Memory B cell (primary cell): ENCODE measurements at places on chromosomes 13 and 19.

- DNase-seq = no peak
Measured at GRCh38 chr19:3387645-3388589, 21.5 kb downstream of the NFIC start.

DNA sequence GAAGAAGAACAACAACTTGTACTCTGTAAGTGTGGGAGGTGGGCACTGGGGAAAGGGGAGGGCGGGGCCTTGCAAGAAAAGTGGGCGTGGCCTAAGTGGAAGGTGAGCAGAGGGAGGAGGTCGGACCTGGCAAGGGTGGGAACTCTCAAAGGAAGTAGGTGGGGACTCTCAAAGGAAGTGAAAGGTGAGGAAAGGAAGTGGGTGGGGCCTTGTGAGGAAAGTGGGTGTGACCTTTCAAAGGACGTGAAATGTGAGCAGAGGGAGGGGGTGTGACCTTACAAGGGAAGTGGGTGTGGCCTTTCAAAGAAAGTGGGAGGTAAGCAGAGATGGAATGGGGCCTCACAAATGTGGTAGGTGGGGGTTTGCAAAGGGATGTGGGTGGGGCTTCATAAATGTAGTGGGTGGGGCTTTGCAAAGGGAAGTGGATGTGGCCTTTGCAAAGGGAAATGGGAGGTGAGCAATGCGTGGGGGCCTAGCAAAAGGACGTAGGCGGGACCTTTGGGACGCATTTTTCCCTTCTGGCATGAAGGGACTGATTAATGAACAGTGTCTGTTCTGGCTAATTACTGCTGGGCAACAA is 25.9 kb downstream of the ACSBG2 start:
- DNase-seq = peak; percentile 21

GRCh38 chr13:100014621-100015020 is 33.0 kb downstream of the ZIC2 start:
- DNase-seq = no peak

DNA sequence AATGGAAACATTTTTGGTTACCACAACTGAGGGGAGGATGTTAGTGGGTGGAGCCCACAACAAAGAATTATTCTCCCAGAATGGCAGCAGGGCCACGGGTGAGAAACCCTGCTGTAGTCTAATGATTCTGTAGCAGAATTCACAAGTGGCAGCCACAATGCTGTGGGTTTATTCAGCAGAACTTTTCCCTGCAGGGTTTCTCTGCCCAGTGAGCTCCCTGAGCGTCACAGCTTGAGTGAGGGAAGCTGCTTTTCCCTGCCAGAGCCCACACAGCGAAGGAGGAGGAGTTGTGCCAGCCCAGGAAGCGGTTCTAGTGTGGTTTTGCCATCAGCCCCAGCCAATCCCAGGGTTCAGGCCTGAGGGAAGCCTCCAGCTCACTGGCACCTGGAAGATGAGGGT is 4.4 kb downstream of the ATP12A start:
- no peak for DNase-seq

GRCh38 chr19:46381756-46382345 is 31.5 kb downstream of the CCDC8 start:
- DNase-seq = no peak

- DNase-seq = no peak
Measured at GRCh38 chr13:111373486-111373885, 53.0 kb downstream of the TEX29 start.

DNA sequence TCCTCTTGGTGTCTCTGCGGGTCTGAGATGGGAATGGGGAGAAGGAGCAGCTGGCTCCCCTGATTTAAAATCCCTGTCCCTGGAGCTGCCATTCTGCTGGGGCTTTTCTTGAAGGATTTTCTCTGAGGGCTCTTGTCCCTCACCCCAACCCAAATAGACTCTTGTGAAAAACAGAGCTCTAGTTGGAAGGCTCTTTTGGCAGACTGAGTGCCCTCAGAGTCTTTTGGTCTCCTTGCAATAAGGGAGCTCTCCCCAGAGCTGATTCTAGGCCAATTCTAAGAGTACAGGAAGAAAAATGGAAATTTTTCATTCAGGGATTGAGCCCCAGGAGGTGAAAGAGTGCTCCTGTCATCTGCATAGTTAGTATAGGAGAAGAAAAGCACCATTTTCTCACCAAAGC is 238.3 kb downstream of the COG6 start:
- no peak for DNase-seq

GRCh38 chr19:29491995-29492577 is 33.7 kb upstream of the VSTM2B start:
- DNase-seq = no peak

DNA sequence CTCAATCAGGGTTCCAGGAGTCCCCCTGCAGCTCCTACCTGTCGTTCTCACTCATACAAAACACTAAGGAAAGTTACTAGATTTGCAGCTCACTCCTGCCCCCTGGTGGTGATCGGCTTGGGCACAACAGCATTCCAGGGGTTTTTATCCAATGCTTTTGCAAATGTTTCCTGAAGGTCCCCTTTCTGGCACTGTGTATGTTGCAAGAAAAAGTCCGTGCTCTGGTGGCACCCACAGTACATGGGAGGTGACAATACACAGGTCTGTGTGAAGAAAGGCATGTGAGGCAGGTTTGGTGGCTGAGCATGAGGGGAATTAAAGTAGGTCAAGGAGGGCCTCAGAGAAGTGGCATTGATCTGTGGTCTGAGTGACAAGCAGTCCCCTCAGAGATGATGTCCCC is 8.6 kb upstream of the TYK2 start:
- DNase-seq = peak; percentile 88

DNA sequence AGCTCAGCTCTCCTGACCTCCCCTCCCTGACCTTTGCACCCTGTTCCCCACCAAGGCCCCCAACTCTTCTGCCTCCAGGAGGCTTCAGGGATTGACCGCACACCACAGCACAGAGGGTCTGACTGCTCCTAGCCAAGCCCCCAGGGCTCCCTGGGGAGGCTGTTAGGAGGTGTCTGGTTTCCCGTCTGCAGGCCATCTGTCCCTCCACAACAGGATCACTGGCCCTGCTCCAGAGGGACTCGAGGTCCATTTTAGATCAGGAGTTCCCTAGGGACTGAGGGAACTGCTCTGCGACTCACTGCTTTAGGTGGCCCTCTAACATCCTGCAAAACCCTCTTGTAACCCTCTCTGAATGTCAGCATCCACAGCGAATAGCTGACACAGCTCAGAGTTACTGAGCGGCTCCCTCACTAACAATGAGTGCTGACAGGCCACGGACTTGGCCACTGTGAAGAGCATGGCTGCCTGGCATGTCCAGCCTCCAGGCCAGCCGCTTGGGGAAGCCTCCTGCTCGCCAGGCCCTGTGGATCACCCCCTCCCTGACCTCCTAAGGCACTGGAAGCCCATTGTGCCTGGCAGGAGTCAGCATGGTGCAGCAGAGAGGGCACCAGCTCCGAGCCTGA is 17.7 kb downstream of the GRIK5 start:
- no peak for DNase-seq

DNA sequence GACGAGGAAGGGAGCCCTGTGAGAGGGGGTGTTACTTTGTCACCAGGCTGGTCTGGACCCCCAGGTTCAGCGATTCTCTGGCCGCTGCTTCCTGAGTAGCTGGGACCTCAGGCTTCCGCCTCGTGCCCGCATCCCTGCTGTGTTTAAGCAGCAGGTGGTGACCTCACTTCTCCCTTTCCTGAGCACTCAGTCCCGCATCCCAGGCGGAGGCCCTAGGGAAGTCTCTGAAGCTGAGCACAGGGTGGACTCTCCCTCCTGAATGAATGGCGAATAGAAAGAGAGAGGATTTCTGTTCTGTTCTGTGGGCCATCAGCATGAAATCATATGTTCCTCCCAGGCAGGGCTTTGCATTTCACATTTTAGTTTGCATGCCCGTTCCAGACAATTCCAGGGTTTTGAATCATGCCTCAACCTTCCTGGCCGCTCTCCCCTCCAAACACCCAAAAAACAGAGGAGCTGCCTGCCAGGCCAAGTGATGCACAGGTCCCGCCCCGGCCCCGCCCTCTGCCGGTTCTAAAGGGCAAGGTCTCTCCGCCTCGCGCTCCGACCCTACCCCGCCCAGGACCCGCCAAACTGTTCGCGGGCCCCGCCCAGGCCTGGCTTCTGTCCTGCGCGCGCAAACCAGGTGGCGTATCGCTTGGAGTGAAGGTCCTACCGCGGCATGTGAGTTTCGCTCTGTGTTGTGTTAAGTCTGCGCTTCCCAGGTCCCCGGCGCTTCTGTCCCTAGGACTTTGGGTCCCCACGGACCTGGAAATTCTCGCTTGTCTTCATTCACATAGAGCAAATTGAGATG is 35.1 kb upstream of the ZNF808 start:
- no peak for DNase-seq

- no peak for DNase-seq
Measured at GRCh38 chr13:49635599-49636433, 7.5 kb downstream of the ARL11 start.

- no peak for DNase-seq
Measured at GRCh38 chr13:27347211-27347772, 76.7 kb downstream of the RASL11A start.

- DNase-seq = no peak
Measured at GRCh38 chr13:64428196-64428595, 2801.9 kb downstream of the PCDH9 start.

DNA sequence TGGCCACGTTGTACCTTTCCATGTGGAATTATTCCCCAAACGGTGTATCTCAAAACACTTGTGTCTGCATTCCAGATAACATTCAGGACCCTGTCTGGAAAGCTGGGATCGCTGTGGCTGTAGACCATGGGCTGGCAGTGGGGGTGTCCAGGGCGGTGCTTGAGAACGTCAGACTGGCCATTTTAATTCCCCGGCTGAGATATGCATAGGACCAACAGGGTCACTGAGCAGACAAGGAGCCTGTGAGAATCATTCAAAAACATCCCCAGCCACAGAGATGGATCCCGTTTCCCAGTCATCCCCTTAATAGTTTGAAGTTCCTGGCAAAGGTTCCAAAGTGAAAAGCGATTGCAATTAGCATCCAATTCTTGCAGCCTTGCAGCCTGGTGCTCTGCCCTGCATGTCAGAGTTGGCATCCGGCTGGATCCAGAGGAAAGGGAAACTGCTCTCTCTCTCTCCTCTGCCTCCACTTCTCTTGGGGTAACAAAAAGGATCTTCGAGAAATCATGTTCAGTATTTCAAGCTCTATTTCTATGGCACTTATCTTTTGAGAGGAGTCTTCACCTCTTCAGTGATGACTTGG is 41.6 kb downstream of the IFT88 start:
- no peak for DNase-seq

DNA sequence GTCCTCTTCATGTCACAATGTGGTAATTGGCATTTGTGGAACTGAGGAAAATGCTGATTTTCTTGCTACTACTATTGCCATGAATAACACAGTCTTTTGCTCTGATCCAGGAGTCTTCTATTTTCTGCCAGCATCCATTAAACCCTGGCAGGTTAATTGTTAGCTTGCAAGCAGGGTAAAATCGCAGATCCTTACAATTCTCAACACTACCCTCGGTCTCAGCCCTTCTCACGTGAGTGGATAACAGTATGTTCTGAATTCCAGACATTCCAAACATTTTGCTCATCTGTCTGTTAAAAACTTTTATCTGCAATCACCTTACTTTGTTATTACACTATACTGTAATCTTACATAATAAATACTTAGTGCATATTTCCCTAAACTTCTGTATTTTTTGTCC is 251.3 kb upstream of the ATXN8OS start:
- DNase-seq = no peak

DNA sequence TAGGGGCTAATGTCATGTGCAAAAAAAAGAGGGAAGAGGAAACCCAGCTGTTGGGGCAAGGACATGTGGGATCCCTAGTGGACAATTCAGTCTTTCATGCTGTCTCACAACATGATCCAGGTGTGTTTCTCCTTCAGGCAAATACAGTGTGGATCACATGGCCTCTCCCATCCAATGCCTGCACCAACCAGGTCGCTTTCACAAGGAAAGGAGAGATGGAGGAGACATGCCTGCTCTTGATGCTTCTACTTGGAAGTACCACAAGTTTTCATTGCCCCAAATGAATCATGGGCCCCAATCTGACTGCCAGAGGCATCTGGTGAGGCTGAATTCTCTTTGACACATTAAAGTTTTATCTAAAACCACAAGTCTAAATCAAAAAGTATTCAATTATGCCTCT is 82.1 kb downstream of the DLEU7 start:
- DNase-seq = no peak

GRCh38 chr13:25372284-25373081 is 709 bp downstream of the ATP8A2 start:
- DNase-seq = no peak

DNA sequence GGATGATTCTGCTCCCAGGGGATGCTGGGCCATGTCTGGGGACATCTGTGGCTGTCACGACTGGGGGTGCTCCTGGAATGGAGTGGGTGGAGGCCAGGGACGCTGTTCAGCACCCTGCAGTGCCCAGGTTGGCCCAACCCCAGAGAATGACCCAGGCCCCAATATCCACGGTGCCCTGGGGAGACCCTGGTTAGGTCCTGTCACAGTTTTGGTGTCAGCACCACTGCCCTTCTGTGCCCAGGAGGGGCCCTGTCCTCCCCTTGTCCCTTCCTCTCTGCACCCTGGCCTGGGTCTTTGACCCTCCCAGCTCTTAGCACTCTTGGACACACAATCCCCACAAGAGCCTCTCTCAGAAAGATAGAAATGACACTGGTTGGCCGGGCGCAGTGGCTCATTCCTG is 85.3 kb downstream of the GADD45B start:
- DNase-seq = no peak

- no peak for DNase-seq
Measured at GRCh38 chr13:51278426-51279130, 56.4 kb downstream of the FAM124A start.

DNA sequence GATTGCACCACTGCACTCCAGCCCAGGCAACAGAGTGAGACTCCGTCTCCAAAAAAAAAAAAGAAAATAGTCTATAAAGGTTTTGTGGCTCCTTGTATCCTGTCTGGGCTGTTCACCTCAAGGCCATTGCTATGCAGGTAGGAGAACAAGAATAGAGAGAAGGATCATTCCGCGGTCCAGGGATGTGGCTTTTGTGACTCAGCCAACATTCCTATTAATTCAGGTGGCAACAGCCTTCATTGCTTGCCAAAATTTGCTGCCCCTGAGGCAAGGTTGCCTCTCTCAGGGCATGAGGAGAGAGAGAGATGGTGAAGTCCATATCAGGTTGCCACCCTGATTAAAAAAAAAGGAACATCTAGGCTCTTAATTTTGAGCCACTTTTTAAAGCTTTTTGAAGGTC is 8.0 kb downstream of the ZNF551 start:
- no peak for DNase-seq

DNA sequence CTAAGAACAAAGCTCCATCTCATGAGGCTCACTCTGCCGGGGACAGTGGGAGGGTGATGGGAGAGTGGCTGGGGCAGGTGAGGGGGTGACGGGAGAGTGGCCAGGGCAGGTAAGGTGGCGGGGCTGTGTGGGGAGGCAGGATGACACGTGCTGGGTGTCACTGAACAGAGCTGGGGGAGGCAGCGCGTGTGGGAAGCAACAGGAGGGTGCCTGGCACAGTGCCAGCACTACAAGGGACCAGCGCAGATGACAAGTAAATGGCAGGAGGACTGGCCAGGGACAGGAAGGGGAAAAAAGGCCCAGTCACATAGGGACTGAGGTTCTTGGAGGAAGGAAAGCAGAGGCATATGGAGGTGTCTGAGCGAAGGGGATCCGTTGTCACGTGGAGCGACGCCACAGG is 129.9 kb downstream of the RNF17 start:
- no peak for DNase-seq

- no peak for DNase-seq
Measured at GRCh38 chr13:20696073-20696472, 7.4 kb upstream of the IL17D start.
